ENCODE measurements at places on chromosomes 6 and 20. TPM values are rescaled to one million over a fixed set of nuclear protein-coding genes. Genes with fewer than 3 reads are reported as not detected.

DNA sequence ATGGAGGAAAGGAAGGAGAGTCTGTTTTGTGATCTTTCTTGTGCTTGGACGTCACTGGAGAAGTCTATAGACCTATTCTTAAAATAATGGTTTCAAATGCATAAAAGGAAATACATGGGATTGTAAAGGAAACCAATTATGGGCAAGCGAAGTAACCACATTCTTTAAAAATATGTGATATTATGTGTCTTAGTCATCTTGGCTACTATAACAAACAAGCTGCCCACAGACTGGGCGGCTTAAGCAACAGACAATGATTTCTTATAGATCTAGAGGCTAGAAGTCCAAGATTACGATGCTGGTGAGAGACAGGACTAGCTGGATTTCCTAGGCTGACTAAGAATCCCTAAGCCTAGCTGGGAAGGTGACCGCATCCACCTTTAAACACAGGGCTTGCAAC, 49.4 kb upstream of the CD83 start:
- DNase-seq, result peak; percentile 89

- DNase-seq, result no peak
Measured at GRCh38 chr6:48553467-48554189, 442.6 kb upstream of the PTCHD4 start.

CLIC5 gene
- not detected for polyA plus RNA-seq

KCNQ2 gene
- polyA plus RNA-seq, result not detected

SCRT2 gene
- polyA plus RNA-seq, result not detected

TP53TG5 gene
- not detected for polyA plus RNA-seq

ROMO1 gene
- 555 TPM for polyA plus RNA-seq
